ENCODE measurements at places on chromosomes 12 and 14. TPM values are rescaled to one million over a fixed set of nuclear protein-coding genes. Genes with fewer than 3 reads are reported as not detected.

The AICDA gene
- 0.07 TPM for total RNA-seq

The PTCSC3 gene
- total RNA-seq, result not detected

The LIMA1 gene
- total RNA-seq, result 5.2 TPM

The NPC2 gene
- 207 TPM for total RNA-seq

The NCKAP5L gene
- total RNA-seq, result 8.9 TPM

Data from A549 treated with Mapracorat at 1 μM for 4 hours (cell line).